ENCODE measurements at places on chromosomes 1 and 21. TPM values are rescaled to one million over a fixed set of nuclear protein-coding genes. Genes with fewer than 3 reads are reported as not detected.

OLFML3 gene
- total RNA-seq = 0.86 TPM

ABCG1 gene
- 37.8 TPM for total RNA-seq

RXFP4 gene
- 0.14 TPM for total RNA-seq

DNASE2B gene
- total RNA-seq = not detected
